Upper lobe of left lung (tissue), 6 donors: ENCODE measurements at places on chromosomes 7 and 10. TPM values are rescaled to one million over a fixed set of nuclear protein-coding genes. Genes with fewer than 3 reads are reported as not detected.

DNA sequence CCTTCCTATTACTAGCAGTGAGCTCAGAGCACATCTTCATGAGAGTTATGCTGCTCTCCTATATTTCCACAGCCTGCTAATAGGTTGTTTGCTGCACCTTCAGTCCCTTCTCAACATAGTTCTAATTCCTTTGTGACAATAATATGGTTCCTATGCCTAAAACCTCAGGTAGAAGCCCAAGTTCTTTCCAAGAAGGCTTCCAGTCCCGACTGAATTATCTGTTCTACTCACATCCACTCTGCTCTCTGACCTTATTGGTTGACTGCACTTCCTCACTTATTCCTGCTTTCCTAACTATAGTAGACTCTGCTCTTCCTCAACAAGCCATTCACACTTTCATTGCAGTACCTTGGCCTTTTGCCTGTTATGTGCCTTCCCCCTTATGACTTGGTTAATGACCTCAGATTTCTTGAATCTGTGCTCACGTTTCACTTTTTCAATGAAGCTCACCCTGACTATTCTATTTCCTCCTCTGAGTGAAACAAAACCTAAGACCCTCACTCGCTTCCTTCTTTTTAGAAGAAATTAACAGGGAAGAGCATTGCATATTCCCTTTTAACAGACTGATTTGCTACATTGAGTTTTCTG lies 132.7 kb downstream of the MDFIC start:
- DNase-seq = no peak

GRCh38 chr10:97920865-97921264 lies 71.2 kb downstream of the GOLGA7B start:
- no peak for DNase-seq

GRCh38 chr10:90051053-90051452 lies 349.7 kb downstream of the KIF20B start:
- DNase-seq = no peak

DNA sequence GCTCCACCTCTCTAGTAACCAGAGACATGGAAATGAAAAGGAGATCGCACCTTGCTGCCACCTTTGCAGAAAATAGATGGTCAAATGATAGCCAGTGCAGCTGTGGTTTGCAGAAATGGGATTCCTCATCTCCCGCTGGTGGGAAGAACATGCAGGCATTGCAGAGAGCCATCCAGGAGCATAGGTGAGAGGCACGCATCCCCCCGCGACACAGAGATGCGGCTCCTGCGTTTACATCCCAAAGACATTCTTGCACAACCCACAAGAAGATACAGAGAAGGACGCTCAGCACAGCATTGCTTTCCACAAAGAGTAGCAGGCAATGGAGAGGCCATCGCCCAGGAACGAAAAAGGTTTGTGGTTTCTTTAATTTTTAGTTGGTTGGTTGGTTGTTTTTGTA lies 56.2 kb downstream of the OAT start:
- no peak for DNase-seq

GRCh38 chr7:107659666-107660065 lies 962 bp upstream of the SLC26A4 start:
- no peak for DNase-seq

PLEKHS1 gene
- total RNA-seq = 36.7 TPM

GALNT11 gene
- 46.1 TPM for total RNA-seq

DNA sequence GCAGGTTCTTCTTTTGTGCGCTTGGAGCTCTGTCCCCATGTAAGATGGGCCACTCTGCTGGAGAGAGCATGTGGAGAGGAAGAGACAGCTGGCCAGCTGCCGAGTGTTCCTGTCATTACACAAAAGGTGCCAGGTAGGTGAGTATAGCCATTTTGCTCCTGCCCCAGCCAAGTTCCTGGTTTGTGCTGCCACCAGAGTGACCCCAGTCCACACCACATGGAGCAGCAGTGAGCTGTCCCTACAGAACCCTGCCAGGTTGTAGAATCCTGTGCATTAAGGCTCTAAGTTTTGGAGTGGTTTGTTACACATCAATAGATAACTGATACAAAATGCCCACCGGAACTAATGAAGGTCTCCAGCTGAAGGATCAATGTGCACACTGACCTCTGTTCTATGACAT lies 84.6 kb upstream of the GHITM start:
- no peak for DNase-seq

DNA sequence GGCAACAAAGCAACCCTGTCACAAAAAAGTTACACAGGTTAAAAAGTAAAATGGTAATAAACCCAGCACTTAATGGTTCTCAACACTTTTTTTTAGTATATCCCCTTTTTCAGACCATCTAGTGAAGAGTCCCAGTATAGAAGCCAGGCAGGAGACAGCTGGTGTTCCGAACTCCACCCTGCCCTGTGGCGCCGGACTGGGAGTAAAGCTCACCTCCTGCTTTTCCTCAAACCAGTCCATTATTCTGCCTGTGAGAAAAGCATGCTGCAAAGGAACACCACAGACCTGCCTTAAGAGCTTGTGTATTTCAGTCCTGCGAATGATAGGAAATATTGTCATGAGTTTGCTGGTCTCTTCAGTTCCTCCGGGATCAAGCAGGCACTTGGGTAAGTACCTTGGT lies 81.0 kb downstream of the EZH2 start:
- no peak for DNase-seq

- no peak for DNase-seq
Measured at GRCh38 chr10:59342723-59343122, 19.6 kb downstream of the FAM13C start.

DNA sequence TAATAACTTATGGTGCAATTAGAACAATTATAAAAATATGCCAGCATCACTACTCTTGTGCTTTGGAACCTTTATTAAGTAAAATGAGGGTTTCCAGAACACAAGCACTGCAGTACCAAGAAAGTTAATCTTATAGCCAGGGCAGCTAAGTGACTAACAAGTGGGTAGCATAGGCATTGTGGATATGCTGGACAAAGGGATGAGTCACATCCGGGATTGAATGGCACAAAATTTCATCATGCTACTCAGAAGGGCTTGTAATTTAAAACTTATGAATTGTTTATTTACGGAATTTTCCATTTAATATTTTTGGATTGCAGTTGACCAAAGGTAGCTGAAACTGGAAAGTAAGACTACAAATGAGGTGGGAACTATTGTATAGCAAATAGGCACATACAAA lies 250.6 kb downstream of the C7orf25 start:
- no peak for DNase-seq

GRCh38 chr10:94485094-94485493 lies 60.5 kb upstream of the HELLS start:
- DNase-seq = no peak

DNA sequence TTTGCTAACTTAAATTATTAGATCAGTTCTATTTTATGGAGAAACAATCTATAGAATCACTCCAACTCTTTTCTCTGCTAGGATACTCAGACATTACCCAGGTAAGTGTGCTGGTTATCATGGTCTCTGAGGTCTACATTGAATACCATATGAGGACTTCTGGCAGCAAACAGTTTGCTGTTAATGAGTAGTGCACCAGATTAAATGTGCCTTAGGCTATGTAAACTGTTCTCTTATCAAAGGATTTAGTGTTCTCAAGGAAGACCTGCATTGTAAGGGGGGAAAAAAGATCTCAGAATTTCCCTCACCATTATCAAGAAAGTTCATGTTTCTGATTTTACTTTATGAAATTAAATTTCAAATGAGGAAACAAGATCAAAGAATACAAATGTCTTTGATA lies 107.5 kb downstream of the ITGB8 start:
- DNase-seq = no peak

- peak; percentile 93 for DNase-seq
Measured at GRCh38 chr7:39950473-39951225, 593 bp downstream of the CDK13 start.

GRCh38 chr10:124032971-124033886 lies 60.2 kb downstream of the CHST15 start:
- DNase-seq = no peak

GRCh38 chr7:33805630-33806233 lies 99.6 kb upstream of the BMPER start:
- DNase-seq = no peak

AVL9 gene
- 31.5 TPM for total RNA-seq

DNA sequence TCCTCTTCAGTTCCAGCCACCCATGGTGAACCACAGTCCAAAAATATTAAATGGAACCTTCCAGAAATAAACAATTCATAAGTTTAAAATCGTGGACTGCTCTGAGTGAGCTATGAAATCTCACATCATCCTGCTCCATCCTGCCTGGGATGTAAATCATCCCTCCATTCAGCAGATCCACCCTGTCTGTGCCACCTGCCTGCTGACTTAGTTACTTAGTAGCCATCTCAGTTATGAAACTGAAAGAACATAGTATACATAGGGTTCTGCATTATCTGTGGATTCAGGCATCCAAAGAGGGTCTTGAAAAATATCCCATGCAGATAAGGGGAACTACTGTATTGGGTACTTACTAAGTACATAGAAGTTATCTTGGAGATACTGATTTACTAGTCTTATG lies 89.0 kb downstream of the ST8SIA6 start:
- DNase-seq = no peak

GRCh38 chr7:23065974-23066373 lies 39.6 kb upstream of the KLHL7 start:
- DNase-seq = no peak

DNA sequence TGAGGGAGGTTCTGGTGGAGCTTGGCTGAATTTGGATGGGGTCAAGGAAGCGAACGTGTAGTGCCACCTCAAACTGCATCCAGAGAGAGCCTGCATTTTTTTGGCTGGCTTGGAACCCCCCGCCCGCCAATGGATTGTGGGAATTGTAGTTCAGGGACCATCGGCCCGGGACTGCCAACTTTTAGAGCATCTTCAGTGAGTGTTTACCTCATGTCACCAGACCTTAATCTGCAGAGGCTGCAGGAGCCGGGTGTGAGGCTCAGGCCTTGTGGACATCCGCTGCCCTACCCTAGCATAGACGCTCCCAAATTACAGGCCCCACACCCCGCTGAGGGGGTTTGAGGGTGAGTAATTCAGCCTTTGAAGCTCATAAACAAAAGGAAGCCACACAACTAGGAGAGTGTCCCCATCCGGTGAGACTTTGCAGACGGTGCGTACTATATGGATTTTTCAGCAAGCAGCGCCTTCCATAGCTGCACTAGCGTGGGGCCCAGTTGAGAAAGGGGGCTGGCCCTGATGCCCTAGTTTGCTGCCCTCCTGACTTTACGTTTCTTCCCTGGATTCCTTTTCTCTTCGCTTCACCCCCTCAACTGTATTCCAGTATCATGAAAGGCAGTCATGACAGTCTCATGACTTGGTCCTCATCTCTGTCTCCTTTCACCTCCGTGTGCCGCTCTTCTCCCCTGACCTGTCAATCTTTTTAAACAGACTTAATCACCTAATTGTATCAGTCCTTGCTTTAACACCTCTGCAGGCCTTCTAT lies 717 bp downstream of the CNPY4 start:
- peak; percentile 41 for DNase-seq

DNA sequence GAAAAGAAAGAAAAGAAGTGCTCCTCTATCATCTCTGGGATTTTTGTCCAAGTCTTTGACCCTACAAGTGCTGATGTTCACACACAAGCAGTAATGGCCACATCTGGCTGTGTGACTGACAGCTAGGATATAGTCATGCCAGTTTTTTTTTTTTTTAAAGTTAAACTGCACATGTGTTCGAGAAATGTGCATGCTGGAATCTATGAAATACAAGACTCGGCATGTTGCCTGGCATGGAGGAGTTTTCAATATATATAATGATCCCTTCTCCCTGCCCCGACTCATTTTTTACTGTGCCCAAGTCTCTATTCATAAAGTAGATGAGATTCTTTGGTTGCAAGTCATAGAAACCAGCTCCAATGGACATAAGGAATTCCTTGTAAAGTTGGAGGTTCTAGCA lies 60.4 kb upstream of the FGFR2 start:
- no peak for DNase-seq

MBL2 gene
- total RNA-seq = 0.10 TPM

GRCh38 chr7:17600340-17600752 lies 301.9 kb downstream of the AHR start:
- no peak for DNase-seq

DNA sequence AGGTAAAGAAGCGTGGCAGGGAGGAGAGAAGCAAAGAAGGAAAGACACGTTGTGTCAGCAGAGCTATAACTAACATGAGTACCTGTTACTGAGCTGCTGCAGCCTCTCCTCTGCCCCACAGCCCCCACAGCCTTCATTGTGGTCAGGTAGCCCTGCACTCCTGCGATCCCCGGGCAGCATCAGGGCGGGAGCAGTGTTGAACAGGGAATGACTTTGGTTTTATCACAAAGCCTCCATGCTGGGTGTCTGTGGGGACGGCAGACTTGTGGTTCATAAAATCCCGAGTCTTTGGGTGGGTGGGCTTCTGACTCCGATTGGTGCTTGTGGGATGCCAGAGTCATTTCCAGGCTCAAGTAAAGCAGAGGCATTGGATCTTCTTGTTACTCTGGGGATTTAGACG lies 14.8 kb upstream of the PRKAG2 start:
- peak; percentile 21 for DNase-seq

- DNase-seq = peak; percentile 67
Measured at GRCh38 chr10:34815185-34816084, at the start of gene PARD3. Gene PARD3 (minus strand): TSS chr10:34815296. CDS start chr10:34814995, 301 bp downstream.

- DNase-seq = no peak
Measured at GRCh38 chr10:62306663-62307062, 38.0 kb upstream of the RTKN2 start.

DNA sequence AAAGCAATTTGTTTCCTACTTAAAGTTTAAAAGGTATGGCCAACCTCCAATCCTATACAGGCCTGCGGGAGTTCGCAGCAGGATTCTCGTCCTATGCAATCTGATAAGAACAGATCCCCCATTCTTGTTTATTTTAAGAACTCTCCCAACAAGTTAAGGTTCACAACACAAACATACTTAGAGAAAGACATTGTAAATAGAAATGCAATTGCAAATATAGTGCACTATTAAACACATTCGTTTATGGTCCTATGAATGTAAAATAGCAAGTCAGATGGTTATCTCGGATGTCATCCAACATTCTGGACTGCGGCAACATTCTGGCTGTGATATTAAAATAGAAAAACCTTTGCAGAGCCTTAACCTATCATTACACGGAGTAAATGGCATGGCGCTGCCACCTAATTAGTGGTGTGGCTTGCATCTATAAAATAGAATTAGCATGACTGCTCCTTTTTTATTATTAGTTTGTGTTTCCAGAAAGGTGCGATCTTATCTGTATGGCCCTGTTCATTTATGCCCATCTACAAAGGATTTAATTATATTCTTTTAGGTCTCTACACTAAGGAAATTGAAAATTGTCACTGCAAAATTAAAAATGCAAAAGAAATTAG lies 37.0 kb downstream of the BEND7 start:
- no peak for DNase-seq

GRCh38 chr7:29924684-29925083 lies 64.9 kb downstream of the SCRN1 start:
- no peak for DNase-seq

GRCh38 chr7:113790025-113790424 lies 128.8 kb downstream of the PPP1R3A start:
- DNase-seq = no peak
